CD4-positive, alpha-beta T cell (primary cell): ENCODE measurements at places on chromosomes 11 and 22.

GRCh38 chr11:7537265-7537664 is 23.5 kb downstream of the PPFIBP2 start:
- DNase-seq, result no peak

GRCh38 chr22:19654338-19654987 is 59.8 kb upstream of the SEPTIN5 start:
- no peak for DNase-seq

DNA sequence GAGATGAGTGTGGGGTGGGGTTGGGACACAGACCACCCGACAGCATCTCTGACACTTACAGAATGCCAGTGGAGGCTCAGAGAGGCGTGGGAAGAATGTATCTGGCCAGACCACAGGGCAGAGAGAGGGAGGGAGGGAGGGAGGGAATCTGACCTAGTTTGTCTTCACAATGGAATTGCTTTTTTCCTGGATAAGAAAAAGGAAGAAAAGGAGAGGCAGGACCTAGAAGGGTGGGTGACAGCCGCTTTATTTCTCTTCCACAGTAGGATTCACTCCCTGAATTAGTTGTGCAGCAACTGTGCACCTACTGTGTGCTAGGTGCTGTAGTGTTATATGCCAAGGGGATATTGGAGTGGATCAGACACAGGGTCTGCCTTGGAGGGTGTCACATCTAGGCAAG is 3.7 kb downstream of the KCNK4 start:
- no peak for DNase-seq

GRCh38 chr11:217704-218103 is 10.2 kb downstream of the RIC8A start:
- no peak for DNase-seq

GRCh38 chr11:28770806-28771205 is 662.6 kb downstream of the METTL15 start:
- no peak for DNase-seq

- no peak for DNase-seq
Measured at GRCh38 chr11:133981156-133981555, 24.4 kb upstream of the IGSF9B start.

DNA sequence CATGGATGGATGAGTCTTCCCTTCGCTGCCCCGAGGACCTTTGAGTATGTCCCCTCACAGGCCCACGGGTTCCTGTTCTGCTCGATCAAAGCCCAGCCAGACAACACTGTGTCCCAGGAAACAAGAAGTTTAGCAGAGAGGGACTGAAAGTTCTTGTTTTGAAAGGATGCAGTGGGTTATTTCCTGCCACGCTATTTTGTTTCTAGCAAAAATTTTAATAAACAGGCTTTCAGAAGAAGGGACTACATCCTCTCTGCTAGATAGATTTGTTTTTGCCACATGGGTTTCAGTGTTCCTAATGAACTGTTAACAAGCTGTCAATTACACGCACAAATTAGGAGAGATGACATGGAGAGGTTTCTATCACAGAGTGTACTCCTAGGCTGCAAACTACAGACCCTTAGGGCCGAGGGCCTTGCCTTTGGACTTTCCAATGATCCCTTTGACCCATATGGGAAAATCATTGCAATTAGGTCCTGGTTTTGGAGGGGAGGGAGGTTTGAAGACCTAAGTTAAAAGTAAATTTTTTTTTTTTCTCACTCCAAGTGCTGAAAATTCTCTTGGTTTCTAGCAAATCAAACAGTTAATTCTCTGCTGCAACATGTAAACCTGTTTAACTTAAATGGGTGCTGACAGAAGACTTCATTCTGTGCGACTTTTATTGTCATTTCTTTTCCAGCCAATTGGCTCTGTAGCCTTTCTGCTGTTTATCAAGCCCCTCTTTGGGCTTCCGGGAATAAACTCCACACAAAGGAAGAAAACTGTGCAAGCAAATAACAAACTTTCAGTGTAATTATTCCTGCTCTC is 81.4 kb downstream of the RCN1 start:
- no peak for DNase-seq

DNA sequence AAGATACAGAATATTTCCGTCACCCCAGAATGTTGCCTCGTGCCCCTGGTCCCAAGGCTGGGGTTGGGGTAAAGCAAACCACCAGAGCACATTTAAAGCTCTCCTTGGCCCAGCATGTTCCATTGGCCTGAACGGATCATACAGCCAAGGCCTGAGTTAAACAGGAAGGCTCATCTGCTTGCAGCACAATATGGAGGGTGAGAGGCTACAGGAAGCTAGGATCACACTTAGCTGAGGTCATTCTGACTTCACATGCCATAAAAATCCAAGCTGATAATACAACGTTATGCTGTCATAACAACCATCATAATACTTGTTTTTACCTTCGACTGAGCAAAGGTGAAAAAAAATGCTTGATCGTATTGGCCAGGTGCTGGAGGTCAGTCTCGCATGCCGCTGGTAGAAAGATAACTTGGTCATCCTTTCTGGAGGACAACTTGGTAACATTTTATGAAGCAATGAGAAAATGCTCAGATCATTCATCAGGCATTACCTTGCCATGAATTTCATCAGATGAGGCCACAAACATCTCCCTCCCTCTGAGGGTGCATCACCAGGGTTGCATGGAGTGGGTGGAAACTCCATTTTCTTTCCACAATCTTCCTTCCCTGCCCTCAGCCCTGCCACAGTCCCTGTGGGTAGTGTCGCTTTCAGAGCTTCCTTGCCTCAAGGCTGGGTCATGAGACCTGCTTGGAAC is 31.9 kb upstream of the RTL6 start:
- DNase-seq, result no peak

GRCh38 chr11:60868682-60869450 is 1.5 kb downstream of the ZP1 start:
- no peak for DNase-seq

GRCh38 chr11:11454671-11455223 is 101.7 kb upstream of the CSNK2A3 start:
- no peak for DNase-seq

- DNase-seq, result no peak
Measured at GRCh38 chr11:110243791-110244190, 52.6 kb downstream of the RDX start.

- DNase-seq, result no peak
Measured at GRCh38 chr11:2766166-2766565, 66.4 kb upstream of the KCNQ1OT1 start.

- no peak for DNase-seq
Measured at GRCh38 chr11:88115828-88116755, 59.2 kb downstream of the RAB38 start.

- DNase-seq, result no peak
Measured at GRCh38 chr11:40397141-40397540, 1062.3 kb downstream of the LRRC4C start.
